Vagina (tissue), 2 donors: ENCODE measurements at places on chromosomes 7 and 10.

GRCh38 chr7:83301416-83301815 is 138.7 kb upstream of the PCLO start:
- DNase-seq = no peak

DNA sequence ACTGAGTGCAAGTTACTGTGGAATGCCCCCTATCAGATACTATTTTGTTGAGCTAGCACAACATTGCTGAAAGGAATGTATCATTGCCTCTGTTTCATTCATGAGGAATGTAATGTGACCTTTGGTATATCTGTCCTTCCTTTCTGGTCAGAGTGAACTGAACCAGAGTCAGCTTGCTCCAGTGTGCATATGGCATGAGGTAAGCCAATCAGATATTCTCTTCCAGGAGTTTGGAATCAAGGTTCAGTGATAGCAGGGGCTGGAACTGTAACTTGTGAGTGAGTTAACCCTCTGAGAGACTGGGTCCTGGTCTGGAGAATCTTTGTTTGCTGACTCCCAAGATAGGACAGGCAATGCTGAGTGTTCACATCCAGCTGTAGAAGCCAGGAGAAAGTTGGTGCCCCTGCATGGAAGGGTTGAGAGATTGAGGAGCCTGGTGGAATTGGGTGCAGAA is 45.3 kb upstream of the OSBPL3 start:
- no peak for DNase-seq

GRCh38 chr10:118720685-118721538 is 33.9 kb downstream of the CACUL1 start:
- DNase-seq = no peak

- peak; percentile 52 for DNase-seq
These were observed 30.2 kb upstream of the NUB1 start for GRCh38 chr7:151311294-151311864.

DNA sequence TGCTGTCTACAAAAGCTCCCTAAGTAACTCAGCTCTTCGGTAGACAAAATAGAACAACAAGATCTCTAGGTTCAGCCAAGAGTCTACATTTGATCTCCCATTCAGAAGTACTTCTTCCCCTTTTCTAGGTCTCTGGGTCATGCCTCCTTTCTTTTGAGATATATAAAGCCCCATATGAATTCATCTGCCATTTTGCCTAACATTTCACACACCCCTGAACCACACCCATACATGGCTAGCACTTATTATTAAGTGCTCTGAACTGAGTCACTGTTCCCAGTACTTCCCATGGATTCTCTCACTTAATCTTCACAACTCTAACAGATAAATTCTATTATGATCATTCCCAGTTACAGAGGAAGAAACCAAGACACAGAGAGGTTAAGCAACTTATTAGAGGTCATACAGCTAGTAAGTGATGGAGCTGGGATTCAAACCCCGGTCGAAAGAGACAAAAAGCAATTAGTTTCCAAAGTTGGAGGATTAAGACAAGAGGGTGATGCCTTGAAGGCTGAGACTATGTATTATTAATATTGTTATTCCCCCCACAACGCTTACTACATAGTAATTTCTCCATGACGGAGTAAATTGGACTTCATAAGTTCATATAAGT is 17.3 kb downstream of the MYOF start:
- no peak for DNase-seq

GRCh38 chr10:33272635-33273034 is 61.8 kb downstream of the NRP1 start:
- DNase-seq = no peak

DNA sequence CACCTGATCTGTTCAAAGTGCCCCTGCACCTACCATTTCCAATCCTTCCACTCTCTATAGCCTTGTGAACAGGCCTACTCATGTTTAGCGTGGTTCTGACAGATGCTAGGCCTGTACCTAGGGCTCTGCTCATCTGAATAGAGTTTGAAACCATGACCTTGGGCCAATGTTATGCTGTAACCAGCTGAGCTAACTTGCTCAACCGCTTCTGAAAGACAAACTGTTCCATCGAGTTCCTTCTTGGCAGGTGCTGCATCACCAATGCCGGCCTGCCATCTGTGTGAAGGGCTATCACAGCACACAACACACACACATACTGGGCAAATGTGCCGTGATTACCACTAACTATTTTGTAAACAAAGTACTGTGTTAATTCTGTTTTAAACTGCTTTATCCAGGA is 419.0 kb upstream of the GALNT17 start:
- no peak for DNase-seq

- no peak for DNase-seq
These were observed 386.6 kb upstream of the TEX47 start for GRCh38 chr7:89182116-89182515.

DNA sequence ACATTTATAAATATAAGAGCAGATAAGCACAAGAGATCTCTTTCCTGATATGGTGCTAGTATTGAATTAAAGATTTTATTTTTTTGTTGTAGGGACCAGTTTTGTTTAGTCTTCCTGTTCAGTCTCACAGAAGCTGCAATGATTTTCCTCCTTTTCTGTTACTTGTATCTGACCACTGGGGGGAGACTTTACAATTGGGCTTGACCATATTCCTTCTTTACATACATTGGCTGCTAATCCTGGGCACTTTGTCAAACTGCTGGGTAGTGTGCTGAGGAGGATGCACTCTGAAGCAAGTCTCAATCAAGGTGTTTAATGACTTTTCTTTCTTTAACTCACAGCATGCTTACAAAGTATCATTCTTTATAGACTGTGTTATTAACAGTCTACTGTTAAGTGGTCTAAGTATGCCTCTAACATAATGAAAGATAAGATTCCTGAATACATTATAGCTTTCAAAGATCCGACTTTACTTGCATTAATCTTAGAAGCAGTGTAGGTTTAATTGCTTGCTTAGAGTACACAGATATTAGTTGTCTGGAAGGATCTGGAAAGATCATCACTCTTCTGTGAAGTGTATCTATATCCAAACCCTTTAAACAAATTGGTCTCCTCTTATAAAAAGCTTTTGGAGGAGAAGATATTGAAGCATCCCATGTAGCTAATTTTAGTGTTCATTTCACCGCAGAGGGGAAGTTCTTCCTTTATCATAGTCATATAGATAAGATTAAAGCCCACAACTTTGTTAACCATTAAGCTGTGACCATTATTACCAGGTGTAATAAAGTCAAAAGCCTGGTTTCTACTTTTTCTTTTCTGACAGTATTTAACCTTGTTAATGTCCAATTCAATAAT is 3.1 kb downstream of the PALS2 start:
- DNase-seq = no peak

DNA sequence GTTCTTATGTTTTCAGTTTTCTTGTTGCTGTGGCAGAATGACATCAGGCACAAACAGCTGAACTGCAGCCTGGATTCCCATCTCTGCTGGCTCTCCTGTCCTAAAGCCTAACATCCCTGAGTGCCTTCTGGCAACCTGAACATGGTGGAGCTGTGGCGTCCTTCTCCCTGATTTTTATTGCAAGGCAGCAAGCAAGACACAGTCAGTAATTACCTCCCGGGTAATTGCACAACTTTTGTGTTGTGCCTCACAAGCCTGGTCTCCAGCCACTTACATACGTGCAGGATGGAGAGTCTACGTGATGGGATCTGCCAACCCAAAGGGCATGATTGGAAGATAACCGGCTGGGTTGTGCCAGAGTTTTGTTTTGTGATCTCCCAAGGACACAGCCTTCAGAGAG is 116.1 kb upstream of the PARD3 start:
- DNase-seq = no peak

DNA sequence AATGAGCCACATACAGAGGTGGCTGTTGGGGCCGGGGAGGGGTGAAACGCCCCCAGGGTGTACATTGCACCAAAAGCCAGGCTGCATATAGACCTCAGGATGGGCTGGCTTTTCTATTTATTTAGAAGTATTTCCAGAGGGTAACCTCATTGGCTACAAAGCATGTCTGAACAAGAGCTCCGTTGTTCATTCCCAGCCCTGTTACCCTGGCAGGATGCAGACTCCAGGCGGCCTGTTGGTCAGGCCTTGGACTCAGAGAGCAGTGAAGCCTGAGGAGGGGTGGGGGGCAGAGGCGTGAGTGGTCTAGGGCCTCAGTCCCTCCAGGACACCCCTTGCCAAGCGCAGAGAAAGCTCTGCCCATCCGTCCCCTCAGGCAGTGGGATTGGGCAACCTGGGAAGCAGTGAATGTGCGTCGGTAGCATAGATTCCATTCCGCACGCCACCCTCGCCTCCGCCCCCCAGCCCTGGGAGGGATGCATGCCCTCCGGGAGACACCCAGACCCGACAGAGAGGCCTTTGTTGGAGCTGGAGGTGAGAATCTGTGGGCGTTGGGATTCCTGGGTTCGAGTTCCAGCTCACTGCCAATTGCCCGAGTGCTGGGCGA is 41.9 kb downstream of the TCF7L2 start:
- no peak for DNase-seq

- DNase-seq = no peak
These were observed 21.3 kb upstream of the ST8SIA6 start for GRCh38 chr10:17475661-17476060.

DNA sequence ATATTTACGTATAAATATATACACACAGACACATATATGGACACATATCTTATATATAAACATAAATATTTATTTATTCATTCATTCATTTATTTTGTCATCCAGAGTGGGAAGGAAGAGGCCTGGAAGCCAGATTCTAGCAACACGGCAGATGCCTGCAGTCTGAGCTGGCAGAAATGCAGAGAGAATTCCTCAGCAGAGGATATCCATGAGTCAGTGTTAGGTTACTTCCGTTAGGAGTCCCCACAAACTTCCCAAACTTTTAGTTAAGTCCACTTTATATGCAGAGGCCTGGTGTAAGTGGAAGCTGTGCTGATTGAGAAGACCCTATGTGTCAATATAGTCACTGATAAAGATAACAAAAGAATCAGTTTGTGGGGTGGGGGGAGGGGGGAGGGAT is 89.6 kb downstream of the PPP1R17 start:
- no peak for DNase-seq

DNA sequence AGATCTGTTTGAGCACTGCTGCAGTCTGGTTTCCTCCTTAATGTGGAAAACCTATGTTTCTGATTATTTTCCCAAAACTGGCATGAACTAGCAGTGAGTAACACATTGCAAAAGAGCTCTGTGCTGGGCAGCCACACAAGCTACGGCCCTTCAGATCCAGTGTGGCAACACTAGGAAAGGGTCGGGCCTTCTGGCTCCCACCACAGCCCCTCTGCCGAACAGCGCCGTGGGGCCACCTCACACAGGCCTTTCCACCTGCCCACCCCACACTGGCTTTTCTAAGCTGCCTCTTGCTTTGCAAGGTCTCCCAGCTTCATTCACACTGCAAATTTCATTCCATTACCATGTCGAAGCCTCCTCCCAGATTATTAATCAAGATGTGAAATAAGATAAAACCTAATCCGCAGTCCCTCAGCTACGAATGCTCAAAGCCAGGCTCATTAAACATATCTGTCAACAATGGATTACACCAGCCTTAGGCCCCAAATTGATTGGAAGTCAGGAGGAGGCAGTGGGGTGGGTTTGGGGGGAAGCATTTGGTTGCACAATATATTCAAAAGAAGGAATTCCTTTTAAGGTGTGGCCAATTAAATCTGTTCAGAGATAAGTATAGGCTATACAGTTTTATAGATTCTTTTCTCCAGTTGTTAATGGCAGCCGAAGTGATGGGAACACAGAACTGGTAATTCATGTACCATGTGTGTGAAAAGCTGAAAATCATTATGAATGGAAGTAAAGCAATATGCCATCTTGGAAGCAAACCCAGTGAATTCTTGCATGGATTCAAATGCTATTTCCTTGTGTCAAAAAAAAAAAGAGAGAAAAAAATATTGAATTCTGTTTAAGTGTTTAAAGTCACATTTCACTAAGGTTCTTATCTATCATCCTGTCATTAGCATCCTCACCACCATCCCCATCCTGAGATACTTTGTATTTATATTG is 223.7 kb downstream of the MTERF1 start:
- no peak for DNase-seq

- DNase-seq = no peak
These were observed 21.7 kb downstream of the ZNF316 start for GRCh38 chr7:6658618-6659345.

DNA sequence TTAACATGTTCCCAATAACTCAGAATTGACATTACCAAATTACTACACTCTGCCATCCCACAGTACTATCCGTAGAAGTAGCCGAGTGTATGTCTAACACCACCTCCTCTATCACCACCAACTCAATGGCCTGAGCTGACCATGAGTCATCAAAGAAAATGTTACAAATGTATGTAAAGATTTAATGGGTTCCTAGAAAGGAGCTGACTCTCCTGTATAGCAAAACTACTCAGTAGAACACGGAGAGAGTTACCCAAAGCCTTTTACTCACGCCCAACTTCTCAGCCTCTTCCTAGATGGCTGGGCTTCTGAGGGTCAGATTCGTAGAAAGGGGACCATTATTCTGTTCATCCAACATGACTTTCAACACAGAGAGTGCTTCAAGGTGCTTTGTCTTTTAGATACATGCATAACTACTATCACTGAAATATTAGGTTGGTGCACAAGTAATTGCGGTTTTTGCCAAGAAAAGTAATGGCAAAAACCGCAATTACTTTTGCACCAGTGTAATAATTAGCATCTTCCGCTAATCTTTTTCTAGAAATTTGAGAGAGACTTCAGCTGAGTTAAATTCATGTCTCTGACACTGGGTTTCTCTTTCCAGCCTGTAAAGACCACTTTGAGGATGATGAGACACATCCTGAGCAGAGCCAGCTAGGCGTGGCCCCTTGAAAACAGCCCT is 24.0 kb upstream of the NANOS1 start:
- no peak for DNase-seq

- no peak for DNase-seq
These were observed 40.7 kb upstream of the MRLN start for GRCh38 chr10:59793919-59794318.

DNA sequence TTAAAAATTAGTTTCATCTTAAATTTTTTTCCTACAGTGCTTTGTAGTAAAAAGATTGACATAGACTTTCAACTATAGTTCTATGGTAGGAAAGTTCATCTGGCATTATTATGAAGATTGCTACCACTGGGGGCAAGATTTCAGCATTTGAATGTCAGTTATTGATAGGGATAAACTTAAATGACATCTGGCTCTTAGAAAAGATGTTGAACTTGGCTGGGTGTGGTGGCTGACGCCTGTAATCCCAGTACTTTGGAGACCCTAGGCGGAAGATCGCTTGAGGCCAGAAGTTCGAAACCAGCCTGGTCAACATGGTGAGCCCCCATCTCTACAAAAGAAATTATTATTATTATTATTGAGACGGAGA is 1.4 kb upstream of the TRA2A start:
- no peak for DNase-seq

GRCh38 chr7:155810770-155811559 is 1.3 kb downstream of the SHH start:
- DNase-seq = no peak

DNA sequence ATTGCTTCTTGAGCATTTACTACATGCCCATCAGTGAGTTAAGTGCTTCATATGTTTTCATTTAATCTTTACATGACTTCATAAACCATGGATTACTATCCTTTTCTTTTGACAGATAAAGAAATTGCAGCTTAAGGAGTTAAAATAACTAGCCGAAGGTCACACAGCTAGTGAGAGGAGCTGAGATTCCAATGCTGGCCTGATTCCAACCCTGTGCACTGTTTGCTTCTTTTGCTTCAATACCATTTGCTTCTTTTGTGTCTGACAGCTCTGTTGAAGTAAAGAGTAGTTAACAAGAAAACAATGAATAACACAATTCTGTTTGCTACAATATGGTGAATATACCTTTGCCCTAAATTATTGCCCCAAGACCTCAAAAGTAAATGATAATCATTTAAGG is 132.4 kb downstream of the GRM3 start:
- DNase-seq = no peak

- no peak for DNase-seq
These were observed 103.1 kb downstream of the PRKCQ start for GRCh38 chr10:6476989-6477388.
